Hypothalamus (tissue), 51 donors: ENCODE measurements at places on chromosomes 6 and 20.
A peak's percentile ranks its signal among the peaks of the same experiment; 100 is the strongest.

- no peak for DNase-seq
Measured at GRCh38 chr20:10902174-10902573, 228.4 kb upstream of the JAG1 start.

DNA sequence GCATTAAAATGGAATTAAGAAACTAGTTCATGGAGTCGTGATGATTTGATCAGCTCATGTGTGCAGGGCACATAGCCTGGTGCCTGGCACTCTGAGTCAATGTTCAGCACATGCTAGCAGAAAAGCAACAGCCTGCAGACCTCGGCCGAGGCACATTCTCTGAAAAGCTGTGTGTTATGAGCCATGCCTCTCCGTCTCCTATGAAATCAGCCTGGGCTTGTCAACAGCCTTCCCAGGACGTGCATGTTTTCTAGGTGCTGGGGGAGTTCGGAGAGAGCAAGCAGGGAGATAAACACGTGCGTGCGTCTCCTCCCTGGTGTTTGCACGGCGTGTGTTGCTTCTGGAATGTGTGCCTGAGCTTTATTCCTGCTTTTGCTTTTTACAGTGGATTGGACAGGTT lies 207.8 kb upstream of the KCNG1 start:
- no peak for DNase-seq

GRCh38 chr6:26597389-26597766 lies 625 bp downstream of the ABT1 start:
- DNase-seq, result no peak

DNA sequence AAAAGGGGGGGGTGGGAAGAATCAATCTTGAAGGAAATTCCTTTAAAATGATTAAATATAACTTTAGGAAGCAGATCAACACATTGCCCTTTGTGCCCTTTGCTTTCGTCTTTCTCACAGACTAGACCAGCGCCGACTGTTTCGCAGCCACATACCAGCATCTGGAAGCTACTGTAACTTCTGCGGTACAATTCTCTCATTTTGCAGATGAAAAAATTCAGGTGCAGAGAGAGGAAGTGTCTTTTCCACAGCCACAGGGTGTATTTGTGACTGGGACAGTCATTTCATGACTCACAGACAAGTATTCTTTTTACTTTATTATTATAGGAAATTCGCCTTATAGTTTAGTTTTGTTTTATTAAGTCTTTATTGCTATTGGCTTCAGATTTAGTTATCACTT lies 84.2 kb downstream of the UST start:
- DNase-seq, result no peak

DNA sequence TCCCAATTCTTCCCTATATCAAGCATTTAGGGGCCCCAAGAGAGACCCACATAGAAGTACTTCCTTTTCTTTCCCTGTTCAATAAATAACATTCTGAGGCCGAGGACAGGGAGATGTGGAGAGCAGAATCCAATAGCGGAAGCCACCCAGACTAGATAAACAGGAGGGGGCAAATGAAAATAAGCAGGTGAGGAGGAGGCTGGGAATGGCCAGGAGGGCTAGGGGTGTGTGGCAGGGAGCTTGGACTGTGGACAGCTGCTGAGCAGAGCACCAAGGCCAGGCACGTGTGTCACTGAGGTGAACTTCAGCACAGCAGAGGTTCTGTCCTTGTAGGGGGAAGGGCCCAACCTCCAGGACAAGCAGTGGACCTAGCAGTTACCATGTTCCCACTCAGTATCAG lies 339.2 kb downstream of the FOXA2 start:
- no peak for DNase-seq

DNA sequence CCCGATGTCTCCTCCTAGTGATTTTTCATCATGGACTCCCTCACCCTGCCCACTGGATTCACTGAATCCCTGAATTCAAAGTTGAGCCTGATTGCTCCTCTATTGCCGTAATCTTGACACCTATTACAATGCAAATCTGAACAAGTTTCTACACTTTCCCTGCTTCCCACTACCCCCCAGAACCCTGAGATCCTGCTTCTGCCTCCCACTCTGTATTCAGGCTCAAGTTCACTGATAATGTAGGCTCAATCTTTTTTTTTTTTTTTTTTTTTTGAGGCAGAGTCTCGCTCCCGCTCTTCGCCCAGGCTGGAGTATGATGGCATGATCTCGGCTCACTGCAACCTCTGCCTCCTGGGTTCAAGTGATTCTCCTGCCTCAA lies 3.6 kb upstream of the DCBLD1 start:
- DNase-seq, result no peak

- no peak for DNase-seq
Measured at GRCh38 chr6:140636271-140636907, 1261.9 kb upstream of the CITED2 start.

- no peak for DNase-seq
Measured at GRCh38 chr6:36547646-36548400, 544 bp upstream of the STK38 start.

GRCh38 chr6:128241216-128241615 lies 279.2 kb downstream of the PTPRK start:
- no peak for DNase-seq

DNA sequence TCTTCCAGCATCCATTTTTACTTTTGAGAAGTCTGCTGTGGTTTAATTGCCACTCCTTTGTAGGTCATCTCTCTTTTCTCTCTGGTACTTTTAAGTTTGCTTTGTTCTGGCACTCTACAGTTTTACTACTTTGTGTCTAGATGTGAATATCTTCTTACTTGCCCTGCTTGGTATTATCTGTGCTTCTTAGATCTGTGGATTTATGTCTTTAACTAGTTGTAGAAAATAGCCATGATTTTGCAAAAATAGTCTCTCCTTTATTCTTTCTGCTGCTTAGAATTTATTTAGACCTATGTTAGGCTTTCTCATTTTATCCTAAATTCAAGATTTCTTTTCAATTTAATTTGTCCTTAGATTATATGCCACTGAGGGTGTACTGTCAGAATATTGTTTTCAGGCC lies 5.2 kb upstream of the MAK start:
- DNase-seq, result no peak

GRCh38 chr6:8375916-8376315 lies 59.4 kb downstream of the SLC35B3 start:
- no peak for DNase-seq

- DNase-seq, result no peak
Measured at GRCh38 chr6:130906736-130907381, 79.7 kb downstream of the SMLR1 start.

GRCh38 chr6:18062733-18063132 lies 59.7 kb downstream of the NHLRC1 start:
- DNase-seq, result no peak

GRCh38 chr6:147087641-147088040 lies 116.6 kb upstream of the STXBP5 start:
- DNase-seq, result no peak

GRCh38 chr6:8392569-8392968 lies 42.8 kb downstream of the SLC35B3 start:
- DNase-seq, result no peak

DNA sequence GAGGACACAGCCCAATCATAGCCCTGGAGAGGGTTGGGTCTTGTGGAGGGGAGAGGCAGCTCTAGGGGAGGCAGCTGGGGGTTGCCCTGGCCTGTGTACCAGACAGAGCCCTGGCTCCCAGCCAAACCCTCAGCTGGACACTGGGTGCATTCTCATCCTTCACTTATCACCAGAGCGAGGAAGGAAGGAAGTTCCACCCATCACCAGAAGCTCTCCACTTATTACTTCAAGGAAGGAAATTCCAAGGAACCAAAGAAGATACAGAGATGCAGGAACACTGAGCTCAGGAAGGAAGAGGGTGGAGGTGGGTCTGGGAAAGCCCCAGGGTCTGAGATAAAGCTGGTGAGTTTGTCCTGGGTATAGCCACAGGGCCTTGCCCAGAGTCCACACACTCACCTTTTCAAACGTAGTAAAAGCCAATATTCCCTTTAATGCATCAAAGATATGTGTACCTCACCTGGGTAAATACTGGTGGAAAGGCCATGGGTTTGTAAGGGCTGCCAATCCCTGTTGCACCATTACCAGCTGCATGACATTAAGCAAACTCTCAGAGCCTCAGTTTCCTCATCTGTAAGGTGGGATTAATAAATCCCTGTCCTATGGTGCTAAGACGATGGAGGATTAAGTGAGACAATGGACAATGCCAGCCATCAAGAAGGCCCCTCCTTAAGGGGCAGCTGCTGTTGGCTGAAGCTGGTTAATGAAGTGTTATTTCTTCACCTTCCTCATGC lies 109.7 kb upstream of the NAA20 start:
- no peak for DNase-seq

DNA sequence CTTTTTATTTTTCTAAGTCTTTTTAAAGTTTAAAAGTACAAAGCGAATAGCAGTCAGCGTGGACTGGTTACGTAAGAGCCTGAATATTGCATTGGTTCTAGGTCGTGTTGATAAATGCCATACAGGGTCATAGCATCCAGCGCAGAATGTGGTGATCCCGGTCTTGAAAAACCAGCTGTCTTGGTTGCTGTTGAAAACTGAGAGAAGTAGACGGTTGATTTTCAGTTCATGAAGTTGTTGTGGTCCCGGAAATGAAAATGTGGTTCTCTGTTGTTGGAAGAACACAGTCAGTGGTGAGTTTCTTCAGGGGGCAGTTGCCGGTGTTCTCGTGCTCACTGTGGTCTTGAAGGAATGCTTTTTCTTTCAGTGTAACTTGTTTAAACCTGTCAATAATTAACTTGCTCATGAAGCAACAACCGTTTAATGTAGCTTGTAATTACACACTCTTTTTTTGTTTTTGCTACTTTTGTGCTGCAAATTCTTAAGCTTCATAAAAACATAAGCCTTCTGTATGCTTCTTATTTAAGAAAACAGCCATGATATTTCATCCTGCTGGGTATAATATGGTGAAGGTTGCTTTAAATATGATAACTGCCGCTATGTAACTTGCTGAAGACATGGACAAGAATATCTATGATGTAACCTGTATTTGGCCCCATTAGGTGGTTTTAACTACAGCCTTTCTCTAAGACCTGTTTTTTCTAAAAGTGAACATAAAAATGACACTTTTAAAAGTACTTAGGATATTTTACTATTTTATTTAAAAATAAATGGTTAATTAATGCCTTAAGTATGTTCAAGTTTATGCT lies 64.8 kb upstream of the KIF25 start:
- no peak for DNase-seq

GRCh38 chr6:45351076-45351475 lies 22.9 kb downstream of the RUNX2 start:
- no peak for DNase-seq

DNA sequence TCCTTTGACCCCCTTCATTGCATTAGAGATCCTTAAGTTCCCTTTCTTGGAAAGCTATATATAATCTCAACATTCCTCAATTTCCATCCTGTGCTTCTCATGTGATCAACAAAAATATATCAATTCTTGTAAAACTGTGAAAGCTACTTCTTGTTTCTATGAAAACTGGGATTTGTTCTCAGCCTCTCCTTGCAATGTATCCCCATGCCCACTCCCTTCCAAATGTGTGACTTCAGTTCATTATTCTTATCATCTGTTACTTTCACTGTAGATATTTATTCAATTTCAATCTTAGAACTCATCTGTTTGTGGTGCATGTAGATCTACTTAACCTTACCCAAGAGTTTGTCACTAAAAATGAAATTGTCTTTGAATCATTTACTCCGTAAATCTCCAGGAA lies 260.6 kb downstream of the HIVEP2 start:
- no peak for DNase-seq

GRCh38 chr6:45986746-45987274 lies 28.9 kb downstream of the CLIC5 start:
- no peak for DNase-seq

- no peak for DNase-seq
Measured at GRCh38 chr6:44580901-44581300, 193.4 kb downstream of the CDC5L start.

DNA sequence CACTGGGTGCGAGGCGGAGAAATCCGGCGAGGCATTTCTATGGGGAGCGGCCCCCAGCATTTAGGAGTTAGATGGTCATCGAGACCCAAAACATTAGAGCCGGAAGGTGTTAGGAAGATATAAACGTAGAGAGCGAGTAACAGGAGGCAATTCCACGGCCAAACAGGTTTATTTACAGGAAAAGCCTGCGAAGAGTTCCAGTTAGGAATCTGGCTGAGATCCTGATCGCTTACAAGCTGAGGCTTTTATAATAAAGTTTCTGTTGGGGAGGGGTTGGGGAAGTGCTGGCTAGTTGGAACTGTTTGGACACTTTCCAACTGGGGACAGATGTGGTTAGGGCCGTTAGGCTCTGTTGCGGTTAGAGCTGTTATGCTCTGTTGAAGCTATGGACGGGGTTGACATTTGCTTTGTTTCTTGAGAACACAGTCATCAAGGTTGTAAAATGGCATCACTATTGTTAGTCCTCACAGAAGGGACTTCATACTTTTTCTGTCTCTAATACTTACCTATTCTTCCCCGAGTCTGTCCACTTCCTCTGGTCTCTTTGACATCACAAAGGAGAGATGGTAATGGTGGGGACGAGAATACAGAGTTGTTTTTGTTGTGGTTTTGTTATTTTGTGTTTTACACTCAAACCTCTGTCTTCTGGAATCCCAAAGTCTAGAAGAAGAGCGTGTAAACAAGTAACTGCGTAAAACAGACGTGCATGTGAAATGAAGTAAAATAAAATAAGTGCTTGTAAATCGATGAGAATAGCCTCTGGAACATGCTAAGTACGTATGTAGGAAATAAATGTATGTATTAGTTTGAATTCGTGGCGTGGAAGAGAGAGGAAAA lies 554 bp upstream of the ZSCAN31 start:
- peak; percentile 45 for DNase-seq
